ENCODE measurements at places on chromosomes 6 and 20.

DNA sequence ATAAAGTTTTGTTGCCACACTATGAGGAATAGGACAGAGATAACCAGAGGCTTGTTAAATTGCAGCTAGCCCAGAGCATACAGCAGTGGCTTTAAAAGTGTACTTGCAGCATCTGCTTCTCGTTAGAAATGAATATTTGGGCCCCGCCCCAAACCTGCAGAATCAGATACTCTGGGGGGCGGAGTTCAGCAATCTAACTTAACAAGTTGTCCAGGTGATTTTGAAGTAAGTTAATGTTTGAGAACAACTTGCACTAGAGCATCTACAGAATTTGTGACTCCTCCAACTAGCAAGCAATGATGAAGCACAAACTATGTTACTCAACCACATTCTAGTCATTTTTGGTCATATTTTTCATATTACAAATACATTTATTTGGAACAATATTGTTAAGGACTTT lies 10.6 kb upstream of the SUPT3H start:
- DNase-seq = no peak

DNA sequence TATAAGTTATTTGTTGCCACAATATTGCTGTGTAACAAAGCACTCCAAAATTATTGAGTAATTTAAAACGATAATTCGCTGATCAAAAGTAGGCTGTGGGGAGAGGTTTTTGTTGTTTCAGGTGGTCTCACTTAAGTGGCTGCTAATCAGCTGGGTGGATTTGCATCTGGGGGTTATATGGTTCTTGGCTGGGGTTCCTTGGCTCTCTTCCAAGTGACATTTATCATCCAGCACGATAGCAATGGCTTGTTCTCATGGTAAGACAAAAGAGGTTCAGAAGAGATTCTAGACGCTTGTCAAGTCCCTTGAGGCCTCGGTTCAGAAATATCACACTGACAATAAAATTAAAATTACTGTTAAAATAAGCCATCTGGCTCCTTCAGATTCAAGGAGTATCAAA lies 1648.8 kb downstream of the GRIK2 start:
- peak; percentile 64 for DNase-seq

DNA sequence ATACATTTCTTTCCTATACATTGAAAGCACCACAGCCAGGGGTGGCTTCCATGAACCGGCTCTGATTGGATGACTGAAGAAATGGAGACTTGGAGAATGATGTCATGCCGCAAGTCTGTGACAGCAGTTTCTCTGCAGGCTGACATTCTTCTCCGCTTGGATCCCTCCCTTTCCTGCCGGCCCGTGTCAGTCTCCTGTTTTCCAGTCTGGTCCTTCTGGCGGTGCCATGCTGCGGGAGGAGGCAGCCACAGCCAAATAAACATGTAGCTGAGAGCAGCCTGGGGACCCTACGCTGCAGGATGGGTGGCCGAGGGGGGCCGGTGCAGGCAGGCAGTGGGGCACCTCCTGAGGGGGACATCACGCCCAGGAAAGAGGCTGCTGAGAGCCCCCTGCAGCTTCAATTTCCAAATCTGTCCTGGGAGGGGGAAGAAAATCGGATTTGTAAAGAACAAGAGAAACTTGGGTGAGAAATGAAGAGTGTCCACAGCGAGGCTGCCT lies 178.0 kb downstream of the TAF4 start:
- DNase-seq = no peak

GRCh38 chr20:10522328-10522727 lies 87.2 kb downstream of the SLX4IP start:
- DNase-seq = no peak

DNA sequence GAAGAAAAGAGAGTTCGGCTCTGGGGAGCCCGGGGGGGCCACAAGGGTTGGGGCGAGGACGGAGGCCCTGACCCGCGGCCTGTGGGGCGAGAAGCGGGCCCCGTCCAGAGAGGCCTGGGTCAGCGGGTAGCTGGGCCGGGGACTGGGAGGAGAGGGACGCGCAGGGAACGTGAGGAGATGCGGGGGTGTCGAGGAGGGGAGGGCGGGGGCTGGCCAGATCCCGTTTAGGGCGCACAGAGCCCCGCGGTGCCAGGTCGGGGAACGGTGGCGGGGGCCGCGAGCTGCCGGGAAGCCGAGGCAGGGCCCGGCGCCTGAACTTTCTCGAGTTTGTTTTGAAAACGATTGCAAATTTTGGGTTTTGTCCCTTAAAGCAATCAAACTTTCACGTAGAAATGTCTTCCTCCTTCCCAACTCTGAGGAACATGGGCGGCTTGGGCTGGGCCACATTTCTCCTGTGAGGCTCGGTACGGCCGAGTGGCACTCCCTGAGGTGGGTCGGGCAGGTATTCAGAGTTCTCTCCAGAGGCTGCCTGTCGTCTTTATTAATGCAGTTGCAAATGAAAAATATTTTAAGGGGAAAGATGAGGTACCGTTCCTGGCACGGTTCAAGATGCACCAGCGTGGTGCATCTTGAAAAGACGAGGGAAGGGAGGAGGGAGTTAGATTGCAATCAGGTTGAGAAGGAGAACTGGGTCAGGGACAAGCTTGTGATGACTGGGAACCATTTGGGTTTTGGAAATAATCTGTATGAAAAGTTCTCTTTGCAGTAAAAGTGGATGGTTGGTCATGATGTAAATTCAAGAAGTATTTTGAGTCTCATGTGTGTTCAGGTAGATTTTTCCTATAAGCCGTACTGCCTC lies 972 bp downstream of the RNF8 start:
- no peak for DNase-seq

DNA sequence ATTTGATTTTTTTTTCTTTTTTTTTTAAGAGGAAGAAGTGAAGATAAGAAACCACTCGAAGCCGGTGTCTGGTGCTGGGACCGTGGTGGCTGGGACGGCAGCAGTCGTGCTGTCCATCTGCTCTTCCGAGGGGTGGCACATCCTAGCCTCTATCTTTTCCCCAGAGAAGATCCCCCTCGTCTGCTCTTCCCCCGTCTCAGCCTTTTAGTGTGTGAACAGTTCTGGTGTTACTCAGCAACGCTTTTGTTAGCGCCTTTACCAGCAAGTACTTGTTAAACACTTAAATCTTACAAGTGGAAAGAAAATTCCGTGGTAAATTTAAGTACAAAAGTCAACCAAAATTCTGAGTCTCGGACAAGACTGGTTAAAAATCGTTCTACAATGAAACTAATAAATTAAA lies 90.1 kb downstream of the RSPH3 start:
- DNase-seq = no peak

DNA sequence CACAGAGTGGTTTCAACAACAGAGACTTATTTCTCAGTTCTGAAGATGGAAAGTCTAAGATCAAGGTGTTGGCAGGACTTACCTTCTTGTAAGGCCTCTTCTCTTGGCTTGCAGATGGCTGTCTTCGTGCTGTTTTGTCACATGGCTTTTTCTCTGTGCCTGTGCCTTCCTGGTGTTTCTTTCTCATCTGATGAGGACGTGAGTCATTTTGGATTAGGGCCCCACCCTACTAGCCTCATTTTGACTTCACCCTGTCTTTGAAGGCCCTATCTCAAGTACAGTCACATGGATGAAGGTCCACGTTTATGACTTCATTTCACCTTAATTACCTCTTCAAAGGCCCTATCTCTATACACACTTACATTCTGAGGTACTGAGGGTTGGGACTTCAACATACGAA lies 41.4 kb upstream of the LAMA2 start:
- DNase-seq = no peak

GRCh38 chr6:139702706-139703105 lies 328.3 kb upstream of the CITED2 start:
- DNase-seq = no peak

DNA sequence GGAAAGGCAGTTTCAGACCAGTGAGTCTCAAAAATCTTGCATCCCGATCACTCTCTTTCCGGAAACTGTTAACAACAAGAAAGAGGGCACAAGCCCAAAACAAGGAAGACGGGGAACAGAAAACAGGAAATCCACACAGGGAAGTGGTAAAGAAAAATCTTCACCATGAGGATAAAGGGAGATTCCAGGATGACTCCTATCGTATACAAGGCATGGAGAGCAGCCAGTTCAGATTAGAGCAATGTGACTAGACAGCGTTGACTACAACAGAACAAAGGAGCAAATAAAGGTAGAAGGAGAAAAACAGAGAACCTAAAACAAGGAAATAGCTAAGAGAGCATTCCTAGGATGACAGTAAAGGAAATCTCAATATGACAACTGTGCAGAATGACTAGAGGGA lies 26.5 kb downstream of the VNN1 start:
- DNase-seq = no peak

GRCh38 chr20:19909725-19910124 lies 107.4 kb upstream of the NAA20 start:
- DNase-seq = no peak

- DNase-seq = no peak
These were observed 77.4 kb upstream of the CST7 start for GRCh38 chr20:24871480-24872213.

GRCh38 chr20:59405226-59406200 lies 105.1 kb downstream of the EDN3 start:
- no peak for DNase-seq

GRCh38 chr6:53373638-53374037 lies 24.9 kb upstream of the ELOVL5 start:
- DNase-seq = peak; percentile 23

- DNase-seq = no peak
These were observed 29.3 kb upstream of the IGF2R start for GRCh38 chr6:159939591-159940016.

DNA sequence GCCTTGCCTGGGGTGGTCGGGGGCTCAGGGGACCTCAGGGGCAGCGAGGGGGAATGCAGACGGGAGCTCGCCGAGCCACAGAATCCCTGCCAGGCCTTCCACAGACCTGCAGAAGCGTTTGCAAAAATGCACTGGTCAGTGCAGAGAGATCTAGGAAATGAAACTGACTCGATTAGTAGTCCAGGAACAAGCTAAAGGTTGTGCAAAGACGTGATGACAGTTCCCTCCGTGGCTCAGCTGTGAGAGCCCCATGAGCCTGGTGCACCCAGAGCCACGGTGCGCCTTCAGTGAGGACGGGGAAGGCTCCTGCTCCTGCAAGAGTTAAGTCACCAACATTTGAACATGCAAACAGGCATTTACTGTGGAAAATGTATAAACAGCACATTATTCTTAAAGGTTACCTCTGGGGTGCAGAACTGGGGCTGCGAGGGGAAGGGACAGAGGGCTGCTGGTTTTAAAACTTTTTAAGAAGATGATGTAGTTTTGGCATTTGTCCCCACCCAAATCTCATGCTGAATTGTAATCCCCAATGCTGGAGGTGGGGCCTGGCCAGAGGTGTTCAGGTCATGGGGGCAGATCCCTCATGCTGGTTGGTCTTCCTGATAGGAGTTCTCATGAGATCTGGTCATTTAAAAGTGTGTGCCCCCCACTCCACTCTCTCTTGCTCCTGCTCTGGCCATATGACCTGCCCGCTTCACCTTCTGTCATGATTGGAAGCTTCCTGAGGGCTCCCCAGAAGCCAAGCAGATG lies 147.3 kb downstream of the DLL1 start:
- DNase-seq = no peak

DNA sequence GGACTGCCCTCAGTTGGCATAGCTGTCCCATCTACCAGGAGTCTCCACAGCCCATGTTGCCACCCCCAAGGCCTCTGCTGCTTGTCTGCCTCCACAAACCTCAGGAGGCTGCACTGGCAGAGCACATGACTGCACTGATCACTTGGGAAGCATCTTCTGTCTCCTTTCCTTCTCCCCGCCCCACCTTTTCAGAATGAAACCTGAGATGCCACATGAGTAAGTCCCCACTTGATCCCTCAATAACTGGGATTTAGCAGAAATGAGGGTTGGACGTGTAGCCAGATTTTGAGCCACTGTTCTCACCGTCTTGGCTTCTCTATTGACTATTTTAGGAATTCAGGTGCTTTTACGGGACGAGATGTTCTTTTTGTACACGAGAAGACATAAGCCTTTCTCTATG lies 328.4 kb downstream of the CDC5L start:
- no peak for DNase-seq

- DNase-seq = no peak
These were observed 82.0 kb downstream of the SERAC1 start for GRCh38 chr6:158086054-158086503.

Measured in NCI-H1436 (cell line).